ENCODE measurements at places on chromosomes 7 and 10.

GRCh38 chr7:46586406-46586805, 665.3 kb upstream of the IGFBP3 start:
- DNase-seq = no peak

- no peak for DNase-seq
These were observed 51.4 kb upstream of the SLC29A3 start for GRCh38 chr10:71267508-71268240.

DNA sequence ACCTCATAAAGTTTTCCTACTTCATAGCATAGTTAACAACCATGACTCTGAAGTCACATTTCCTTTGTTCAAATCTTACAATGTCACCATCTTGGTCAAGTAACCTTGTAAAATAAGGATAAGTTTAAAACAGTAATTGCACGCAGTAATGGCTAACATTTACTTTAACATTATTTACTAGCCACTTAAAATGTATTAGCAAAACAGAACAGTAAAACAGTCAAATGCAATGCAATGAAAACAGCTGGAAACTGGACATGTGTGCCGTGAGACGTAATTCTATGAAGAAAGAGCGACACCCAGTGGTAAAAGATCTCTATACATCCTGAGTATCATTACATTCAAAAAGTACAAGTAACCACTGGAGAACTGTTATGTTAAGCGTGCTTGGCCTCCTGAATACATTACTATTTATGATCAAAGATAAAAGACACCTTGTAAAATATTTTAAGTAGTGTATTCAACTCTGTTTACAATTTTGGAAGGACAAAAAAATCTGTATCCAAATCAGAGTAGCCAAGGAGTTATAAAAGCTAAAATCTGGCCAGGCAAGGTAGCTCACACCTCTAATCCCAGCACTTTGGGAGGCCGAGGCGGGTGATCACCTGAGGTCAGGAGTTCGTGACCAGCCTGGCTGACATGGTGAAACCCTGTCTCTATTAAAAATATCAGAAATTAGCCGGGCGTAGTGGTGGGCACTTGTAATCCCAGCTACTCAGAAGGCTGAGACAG, 27.2 kb downstream of the ATE1 start:
- DNase-seq = no peak

GRCh38 chr7:90552521-90552920, 43.6 kb upstream of the CDK14 start:
- no peak for DNase-seq

GRCh38 chr7:94748376-94748775, 92.4 kb upstream of the SGCE start:
- no peak for DNase-seq

- DNase-seq = no peak
These were observed 72.2 kb upstream of the PODXL start for GRCh38 chr7:131628634-131629033.

GRCh38 chr10:49741108-49741995, 20.8 kb downstream of the OGDHL start:
- no peak for DNase-seq

DNA sequence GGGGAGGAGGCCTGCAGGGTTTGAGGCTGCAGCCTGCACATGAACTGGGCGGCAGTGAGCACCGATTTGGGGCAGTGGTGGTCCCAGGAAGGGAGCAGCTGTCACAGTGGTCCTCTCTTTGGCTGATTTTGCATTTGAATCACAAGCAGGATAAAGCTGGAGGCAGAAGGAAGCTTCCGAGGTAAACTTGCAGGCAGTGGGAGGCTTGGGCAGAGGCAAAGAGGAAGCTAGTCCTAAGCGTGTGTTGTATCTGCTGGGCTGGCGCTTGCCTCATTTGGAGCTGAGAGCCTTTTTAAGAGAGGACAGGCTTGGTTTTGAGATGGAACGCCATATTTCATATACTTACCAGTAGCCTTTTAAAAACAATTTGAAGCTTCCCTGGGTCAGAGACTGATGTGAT, 177.2 kb upstream of the PODXL start:
- no peak for DNase-seq

DNA sequence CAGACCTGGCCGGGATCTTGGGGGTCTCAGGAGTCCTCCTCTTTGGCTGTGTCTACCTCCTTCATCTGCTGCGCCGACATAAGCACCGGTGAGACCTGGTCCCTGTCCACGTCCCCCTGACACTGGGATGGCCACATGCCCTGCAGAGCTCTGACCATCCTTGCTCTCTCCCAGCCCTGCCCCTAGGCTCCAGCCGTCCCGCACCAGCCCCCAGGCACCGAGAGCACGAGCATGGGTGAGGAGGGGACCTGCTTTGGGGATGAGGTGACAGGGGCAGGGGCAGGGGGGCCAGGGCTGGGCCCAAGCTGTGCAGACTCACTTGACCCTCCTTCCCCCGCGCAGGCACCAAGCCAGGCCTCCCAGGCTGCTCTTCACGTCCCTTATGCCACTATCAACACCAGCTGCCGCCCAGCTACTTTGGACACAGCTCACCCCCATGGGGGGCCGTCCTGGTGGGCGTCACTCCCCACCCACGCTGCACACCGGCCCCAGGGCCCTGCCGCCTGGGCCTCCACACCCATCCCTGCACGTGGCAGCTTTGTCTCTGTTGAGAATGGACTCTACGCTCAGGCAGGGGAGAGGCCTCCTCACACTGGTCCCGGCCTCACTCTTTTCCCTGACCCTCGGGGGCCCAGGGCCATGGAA, 959 bp downstream of the PVRIG start:
- peak; percentile 15 for DNase-seq

DNA sequence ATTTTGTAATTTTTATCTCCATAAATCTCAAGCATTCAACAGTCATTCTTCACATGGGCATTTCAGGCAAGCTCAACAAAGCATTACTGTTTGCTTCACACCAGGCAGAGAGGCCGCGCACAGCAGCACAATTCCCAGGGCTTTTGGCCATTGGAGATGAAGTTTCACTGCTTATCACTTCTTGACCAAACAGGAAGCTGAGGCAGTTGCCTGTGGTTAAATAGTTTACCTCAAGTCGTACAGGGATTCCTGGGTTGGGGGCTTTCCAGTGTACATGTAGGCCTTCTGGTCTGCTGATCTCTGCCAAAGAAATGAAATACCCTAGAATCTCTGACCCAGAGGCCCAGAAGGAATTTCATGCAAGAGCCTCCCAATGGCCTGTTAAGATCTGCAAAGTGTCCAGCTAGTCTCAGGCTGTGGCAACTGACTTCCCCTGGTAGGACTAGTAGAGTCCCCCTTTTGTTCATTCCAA, 11.2 kb upstream of the PRDX3 start:
- DNase-seq = peak; percentile 13

DNA sequence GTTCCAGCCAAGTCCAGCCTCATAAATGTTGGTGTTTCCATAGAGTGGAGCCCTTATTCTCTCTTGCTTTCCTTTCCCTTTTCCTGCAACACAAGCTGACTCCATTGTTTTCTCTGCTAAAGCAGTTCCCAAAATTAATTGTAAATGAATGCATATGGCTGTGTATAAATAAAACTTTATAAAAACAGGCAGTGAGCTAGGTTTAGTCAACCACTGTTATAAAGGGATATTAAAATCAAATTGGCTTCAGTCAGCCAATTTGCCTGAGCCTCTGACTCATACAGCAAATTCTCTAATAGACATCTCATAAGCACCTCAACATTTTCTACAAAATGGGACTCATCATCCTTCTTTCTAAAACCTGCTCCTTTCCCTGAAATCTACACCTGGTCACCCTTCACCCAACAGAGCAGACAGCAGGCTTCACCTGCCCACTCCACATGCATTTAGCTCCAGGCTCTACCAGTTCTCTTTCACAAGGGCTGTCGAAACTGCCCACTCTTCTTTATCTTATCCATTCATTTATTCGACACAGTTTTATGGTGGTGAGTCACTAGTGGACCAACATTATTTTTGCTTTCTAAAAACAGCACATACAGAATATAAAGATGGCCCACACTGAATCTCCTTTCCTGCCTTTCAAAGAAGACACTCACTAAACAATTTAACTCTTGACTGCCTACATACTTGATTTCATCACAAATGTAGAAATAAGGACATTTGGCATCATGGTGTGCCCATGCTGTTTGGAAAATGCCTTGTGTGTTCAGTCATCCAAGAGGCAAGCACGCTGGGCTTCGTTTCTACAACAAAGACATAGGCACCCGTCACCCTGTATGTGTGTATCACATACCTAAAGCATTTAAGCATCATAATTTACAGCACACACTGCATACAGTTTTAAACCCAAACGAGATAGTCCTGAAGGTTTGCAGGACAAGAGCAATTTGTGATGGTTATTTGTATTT, 74.6 kb upstream of the C7orf33 start:
- DNase-seq = no peak

- no peak for DNase-seq
These were observed 11.7 kb upstream of the HOXA2 start for GRCh38 chr7:27113991-27114769.

DNA sequence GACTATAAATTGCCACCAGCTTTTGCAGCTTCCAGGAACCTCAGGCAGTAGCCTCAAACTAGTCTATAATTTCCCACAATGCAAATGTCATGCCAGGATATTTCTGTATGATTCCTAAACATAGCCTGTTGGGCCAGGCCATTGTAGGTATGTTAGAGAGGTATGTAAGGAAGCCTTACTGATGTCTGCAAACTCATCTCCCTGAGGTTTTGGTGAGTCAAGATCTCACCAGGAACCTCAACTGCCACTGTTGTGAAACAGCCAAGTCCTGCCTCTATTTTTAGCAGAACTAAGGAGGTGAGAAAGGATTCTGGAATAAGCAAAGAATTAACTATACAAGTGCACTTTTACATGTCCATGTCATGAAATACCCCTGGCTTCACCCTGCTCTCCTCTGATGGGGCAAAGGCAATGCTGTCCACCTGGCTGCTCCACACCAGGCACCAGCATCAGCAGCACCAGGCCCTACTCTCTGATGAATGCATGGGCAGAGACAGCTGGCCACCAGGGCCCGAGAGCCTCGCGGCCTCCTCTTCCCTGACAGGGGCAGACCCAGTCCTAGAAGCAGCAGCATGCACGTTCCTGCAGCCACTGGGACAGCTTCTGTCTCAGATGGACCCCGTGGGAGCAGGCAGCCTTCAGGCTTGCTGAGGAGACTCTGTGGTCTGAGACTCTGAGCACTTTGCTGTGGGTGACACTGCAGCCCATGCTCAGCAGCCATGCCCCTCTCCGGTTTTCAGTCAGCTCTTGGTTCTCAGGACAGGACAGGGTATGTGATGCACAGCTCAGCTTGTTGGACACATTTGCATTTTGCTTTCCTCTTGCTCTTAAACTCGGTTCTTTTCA, 147.3 kb downstream of the ZMYND11 start:
- DNase-seq = no peak

GRCh38 chr10:94006591-94007550, 13.1 kb downstream of the PLCE1 start:
- DNase-seq = no peak

DNA sequence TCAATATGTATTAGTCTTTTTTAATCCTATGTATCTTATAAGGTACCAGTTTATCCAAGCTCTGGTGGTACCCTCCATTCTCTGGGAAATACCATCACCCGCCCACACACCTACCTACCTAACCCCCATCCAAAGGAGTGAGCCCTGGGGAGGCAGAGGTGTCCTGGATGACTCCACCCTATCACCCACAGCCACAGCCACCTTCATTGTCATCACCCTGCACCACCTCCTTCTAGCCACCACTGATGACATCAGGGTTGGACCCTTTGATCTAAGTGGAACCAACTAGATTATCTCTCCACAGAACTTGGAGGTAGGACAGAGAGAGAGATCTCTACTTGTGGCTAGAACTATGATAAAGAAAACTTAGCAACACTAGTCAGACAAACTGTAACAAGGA, 259.4 kb downstream of the PARD3 start:
- no peak for DNase-seq

DNA sequence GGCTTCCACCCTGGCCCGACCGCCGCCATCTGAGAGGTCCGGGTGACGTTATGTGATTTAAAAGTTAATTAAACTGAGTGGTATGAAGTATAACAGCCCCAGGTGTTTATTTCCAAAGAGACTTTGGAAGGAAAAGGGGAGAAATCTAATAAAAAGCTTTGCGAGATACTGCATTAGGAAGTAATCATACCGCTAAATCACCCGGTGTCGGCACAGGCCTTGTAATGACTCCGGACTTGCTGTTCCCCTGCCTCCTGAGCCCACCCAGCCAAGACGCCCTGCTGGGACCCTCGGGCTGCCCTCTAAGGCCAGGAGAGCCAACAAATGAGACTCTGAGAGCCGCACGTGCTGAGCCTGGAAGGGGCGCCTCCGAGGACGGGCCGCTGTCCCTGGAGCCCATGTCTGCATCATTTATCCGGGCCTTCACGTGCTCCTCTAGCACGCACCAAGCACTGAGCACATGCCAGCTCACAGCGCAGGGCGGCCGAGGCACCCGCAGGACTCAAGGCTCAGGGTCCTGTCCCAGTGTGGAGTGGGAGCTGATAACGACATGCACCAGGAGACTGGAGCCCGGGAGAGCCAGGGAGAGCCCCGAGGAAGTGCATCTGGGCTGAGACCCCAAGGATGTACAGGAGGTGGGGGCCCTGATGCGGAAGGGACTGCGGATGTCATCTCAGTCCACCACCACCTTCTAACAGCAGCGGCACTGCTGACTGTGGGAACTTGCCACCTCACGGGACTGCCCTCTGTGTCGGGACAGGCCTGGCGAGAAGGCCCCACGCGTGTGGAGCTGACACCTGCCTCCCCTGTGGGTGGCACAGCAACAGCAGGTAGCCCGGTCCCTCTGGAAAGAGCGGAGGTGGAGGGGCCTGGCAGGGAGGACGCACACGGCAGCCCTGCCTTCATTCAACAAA, 182.7 kb downstream of the ELFN1 start:
- DNase-seq = no peak

DNA sequence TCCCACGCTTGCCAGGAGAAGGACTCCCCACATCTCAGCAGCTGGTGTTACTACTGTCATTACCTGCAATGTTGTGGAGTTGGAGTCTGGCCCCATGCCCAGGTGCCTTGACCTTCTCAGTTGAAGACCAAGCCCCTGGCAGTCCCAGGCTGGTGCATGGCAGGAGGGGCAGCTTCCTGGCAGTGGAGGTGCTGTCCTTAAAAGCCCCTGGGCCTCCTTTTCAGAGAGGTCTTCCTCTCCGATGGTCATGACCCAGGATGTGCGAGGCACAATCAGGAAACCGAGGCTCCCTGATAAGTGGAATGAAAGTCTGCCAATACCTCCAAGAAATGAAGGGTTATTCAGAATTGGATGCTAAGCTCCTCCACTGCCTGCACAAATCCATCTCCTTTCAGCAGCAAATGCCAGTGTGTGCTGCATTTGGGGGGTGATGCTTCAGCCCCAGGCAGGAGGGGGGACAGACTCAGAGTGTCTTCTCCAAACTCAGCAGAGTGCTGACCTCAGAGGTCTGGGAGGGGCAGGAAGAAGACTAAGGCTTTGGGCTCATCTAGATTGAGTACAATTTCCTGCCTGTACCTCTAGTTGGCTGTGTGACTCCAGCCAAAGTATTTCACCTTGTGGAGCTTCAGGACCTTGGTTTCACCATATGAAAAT, 97.0 kb upstream of the DDC start:
- DNase-seq = no peak

Measured in activated naive CD8-positive, alpha-beta T cell treated with anti-CD3 and anti-CD28 coated beads for 36 hours (primary cell).